T-helper 22 cell (primary cell): ENCODE measurements at places on chromosomes 7 and 10.

GRCh38 chr10:129774082-129774735 is 189.9 kb downstream of the EBF3 start:
- DNase-seq: no peak

DNA sequence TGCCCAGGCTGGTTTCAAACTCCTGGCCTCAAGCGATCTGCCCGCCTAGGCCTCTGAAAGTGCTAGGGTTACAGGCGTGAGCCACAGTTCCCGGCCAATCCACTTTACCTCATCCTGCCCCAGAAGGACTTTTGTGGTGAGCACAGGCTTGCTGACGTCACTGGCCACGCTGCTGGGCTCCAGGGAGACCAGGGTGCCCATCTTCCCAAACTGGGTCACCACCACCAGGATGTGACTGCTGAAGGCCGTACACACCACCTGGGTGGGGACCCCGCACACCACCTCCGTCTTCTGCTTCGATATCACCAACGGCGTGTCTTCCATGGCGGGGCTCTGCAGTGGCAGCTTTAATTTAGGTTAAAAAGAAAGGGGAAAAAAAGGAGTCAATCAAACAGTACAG is 816 bp downstream of the PSMG3 start:
- peak; percentile 31 for DNase-seq

- DNase-seq: no peak
Observed at GRCh38 chr10:46218921-46219320, 67.9 kb upstream of the ANTXRL start.

DNA sequence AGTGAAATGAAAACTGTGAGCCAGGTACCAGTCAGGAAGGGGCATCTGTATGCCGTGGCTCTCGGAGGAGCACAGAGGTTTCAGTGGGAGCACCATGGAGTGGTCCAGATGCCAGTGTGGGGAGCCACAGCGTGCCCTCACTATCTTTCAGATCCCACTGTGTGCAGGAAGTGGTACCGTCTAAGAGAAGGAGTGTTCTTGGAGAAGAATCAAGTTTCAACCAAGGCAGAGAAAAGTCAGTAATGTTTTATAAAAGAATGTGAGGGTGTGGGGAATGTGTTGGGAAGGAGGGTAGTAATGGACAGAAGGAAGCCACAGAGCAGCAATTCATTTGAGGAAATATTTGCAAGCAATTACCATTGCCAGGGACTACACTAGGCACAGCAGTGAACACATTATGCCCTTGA is 35.6 kb downstream of the PRKAR2B start:
- no peak for DNase-seq

- no peak for DNase-seq
Observed at GRCh38 chr7:22174574-22174953, 182.4 kb downstream of the RAPGEF5 start.

DNA sequence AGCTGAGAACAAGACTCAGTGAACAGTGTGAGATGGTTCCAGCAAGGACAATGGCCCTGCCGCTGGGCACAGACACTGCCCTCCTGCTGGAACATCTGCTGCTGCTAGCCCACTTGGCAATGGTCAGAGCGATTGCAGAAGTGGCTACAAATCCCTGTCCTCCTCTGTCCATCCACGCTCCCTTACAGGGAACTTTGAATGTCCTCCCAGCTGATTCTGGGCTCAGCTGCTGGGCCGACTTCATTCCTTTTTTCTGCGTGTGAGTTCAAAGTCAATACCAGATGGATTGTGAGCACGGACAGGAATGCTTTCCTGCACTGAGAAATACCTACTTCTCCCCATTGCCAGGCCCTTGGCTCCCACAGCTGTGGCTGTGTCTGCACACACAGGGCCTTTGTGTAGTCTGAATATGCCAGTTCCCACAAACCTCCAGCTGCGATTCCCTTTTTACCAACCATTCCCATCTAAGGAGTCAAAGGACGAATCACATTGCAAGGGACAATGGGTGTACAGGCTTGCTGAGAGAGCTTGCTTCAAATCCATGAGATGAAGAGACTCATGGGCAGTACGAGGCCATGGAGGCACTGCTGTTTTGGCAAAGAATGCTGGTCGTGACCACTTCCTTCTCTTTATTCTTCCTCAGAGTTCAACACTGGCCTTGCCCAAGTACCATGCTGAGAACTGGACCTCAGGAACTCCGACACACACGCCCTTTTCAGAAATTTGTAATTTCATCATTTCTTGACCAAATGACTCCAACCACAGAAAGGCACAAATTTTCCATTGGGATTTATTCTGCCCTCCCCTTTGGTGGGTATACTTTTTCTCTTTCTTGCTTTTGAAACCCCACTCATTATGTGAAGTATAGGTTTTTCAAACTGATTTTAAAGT is 44.2 kb downstream of the BPGM start:
- no peak for DNase-seq

GRCh38 chr10:79381804-79382221 is 34.5 kb downstream of the PPIF start:
- no peak for DNase-seq

- no peak for DNase-seq
Observed at GRCh38 chr7:88771417-88771816, 11.9 kb downstream of the ZNF804B start.

DNA sequence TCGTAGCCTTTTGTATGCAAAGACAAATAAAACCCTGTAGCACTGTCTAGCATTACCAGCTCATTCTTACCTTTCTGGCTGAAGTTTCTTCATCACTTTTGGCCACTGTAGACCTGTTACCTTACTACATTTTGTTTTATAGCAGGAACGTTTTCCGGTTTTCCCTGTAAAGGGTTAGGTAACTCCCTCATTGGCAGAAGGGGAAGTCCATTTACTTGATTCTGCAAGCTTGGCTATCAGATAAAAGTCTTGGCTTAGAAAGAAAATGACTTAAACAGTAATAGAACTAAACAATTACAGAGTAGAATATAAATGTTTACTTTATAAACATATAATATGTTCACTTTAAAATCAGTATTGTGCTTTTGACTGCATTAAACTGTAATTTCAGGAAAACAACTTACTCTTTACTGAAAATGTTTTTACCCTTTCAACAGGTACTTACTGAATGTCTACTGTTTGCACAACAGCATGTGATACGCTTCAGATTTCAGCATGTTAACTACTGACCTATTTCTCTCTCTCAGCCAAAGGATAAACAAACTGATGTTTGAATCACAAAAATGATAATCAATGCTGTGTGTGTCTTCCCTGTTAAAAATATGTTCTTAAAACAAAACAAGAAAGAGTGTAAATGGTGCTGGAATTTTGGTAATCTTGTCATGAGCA is 67.1 kb downstream of the OTUD1 start:
- DNase-seq: no peak

DNA sequence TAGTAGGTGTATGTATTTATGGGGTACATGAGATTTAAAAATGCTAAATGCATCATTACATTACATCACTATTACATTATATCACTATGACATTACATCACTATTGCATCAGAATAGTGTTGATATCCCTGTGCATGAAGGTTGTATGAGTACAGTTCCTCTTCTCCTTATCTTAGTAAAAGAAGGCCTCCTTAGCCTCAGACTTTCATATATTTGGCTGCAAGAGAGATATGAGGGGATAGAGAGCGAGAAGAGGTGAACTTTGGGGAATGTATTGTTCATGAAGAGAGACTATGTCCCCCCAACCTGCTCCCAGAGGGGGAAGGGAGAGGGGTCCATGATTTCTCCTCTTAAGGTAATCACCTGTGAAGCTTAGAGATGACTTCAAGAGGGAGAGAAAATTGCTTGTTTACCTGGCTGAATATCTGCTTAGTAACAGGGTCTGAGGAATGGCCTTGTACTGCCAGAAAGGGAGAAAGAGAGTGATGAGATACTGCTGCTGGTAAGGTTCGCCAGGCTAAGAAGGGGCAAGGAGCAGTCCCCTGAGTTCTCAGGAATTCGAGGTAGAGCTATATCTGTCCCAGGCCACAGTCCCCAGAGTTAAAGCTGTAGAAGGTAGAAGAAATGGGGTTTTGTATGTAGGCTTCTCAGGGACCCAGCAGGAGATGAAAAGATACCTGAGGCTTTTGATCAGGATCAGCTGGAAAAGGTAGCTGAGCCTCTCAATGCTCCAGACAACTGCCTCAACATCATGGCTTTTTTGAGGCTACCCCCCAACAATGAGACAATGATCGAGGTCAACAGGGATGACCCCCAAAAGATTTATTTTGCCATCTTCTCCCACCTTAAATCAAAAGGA is 168.4 kb upstream of the WNT16 start:
- DNase-seq: no peak

- no peak for DNase-seq
Observed at GRCh38 chr7:57308631-57309408, 141.2 kb upstream of the ZNF716 start.

DNA sequence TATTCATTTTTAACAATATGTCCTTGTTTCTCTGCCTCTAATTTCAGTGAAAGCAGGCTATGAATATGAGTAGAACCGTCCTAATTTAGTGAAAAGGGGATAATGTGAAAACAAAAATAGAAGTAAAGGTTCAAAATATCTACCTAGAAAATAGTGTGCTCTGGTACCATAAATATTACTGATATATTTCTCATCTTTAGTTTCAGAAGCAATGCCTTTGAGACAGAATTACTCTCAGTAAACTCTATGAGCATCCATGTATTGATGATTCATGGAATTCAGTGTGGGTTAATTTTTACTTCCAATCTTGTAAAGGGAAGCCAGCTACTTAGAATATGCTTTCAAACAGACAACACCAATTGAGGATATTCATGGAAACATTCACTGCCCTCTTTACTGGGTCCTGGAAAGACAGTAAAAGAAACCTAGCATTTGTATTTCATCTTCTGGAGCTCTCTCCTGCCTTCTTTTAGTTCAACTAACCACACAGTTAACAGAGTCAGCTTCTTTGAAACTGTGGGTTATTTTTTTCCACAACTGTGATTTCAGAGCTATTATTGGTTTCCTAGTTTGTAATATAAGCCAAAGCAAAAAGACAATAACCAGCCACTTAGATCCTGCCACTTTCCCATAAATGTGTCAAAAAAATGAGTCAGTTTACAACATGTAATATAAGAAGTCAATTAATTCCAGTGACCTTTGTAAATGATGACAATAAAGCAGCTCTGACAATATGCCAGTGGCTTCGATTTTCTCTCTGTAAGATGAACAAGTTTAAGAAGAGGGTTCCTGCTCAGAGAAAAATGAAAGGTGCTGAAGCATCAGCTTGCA is 1.7 kb downstream of the LRRN3 start:
- no peak for DNase-seq

- DNase-seq: no peak
Observed at GRCh38 chr7:105298439-105298894, 90.3 kb downstream of the SRPK2 start.

- no peak for DNase-seq
Observed at GRCh38 chr7:42217053-42217452, 20.0 kb downstream of the GLI3 start.

- no peak for DNase-seq
Observed at GRCh38 chr10:9951481-9952257, 1066.0 kb upstream of the CELF2 start.

GRCh38 chr10:21501731-21502347 is 23.6 kb downstream of the SKIDA1 start:
- DNase-seq: no peak

- DNase-seq: no peak
Observed at GRCh38 chr10:61899997-61900828, 1.3 kb upstream of the ARID5B start.
